Stimulated activated CD8-positive, alpha-beta memory T cell treated with anti-CD3 and anti-CD28 coated beads, Interleukin-12 subunit alpha, Interleukin-12 subunit beta, amount 100 ng/mL, for 4 hours (primary cell): ENCODE measurements at places on chromosomes 4 and X.

DNA sequence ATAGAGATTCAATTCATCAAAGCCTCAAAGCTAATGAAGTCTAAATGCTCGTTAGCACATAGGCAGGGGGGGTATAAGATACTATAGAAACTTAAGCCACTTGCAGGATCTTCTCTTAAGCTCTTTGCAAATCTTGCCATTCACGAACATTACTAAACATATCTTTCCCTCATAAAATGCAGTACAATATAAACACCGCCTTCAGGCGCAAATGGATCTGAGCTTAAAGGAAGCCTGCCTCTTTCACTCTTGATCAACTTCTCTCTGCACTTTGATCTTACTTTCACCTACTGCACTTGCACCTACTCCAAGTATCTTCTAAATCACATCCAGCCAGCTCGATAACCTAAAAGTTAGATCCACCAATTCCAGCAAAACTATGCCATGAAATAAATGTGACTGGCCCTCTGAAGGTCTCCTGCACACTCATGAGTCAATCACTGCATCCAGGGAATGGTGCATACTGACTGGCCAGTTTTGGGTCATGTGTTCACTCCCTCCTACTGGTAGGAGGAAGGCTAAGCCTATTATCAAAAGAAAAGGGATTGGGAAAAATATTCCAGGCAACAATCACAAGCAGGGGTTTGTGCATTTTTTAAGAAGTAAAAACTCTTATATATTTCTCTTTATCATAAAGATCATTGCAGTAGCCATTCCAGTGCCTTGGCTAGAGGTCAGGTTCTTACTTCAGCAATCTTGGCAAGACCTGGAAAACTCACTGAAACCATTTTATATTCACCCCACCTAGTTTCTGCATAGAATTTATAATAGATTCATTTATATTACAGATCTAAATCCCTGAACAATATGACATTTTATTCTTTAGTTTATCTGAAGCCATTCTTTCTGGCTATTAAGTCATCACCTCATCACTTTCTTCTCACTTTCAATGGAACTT lies 222.0 kb downstream of the PPP3CA start:
- DNase-seq, result no peak

GRCh38 chr4:48578132-48578968 lies 88.3 kb downstream of the ZAR1 start:
- no peak for DNase-seq

DNA sequence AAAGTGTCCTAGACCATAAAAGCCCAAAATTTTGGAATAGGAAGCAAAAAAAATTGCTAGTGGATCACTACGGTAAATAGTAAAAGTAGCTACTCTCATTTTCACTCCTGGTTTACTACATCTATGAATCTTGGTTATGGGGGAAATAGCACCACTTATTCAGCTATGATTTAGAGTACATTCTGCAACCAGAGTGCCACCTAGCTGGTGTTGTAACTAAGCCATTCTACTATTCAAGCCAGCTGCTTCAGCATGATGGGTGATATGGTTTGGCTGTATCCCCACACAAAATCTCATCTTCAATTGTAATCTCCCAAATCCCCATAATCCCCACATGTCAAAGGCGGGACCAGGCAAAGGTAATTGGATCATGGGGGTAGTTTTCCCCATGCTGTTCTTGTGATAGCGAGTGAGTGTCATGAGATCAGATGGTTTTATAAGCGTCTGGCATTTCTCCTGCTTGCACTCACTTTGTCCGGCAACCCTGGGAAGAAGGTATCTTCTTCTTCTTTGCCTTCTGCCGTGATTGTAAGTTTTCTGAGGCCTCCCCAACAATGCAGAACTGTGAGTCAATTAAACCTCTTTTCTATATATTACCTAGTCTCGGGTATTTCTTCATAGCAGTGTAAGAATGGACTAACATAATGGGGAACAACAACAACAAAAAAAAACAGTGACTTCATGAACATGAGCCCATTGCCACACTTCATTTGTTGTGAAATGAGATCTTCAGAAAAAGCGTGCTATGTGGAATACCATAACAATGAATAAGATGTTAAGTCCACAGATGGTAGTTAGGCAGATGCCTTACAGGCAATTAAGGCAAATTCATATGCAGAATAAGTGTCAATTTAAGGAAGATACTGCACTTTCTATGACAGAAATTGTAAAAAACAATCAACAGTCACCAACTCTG lies 280.1 kb downstream of the PABPC4L start:
- no peak for DNase-seq

DNA sequence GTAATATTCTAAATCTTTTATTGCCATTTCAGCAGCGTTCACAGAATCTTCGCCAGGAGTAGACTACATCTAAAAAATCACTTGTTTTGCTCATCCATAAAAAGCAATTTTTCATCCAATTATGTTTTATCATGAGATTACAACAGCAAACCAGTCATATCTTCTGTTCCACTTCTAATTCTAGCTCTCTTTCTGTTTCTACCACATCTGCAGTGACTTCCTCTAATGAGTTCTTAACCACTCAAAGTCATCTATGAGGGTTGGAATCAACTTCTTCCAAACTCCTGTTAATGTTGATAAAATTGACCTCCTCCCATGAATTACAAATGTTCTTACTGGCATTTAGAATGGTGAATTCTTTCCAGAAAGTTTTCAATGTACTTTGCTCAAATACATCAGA lies 174.4 kb upstream of the BRWD3 start:
- DNase-seq, result no peak

- no peak for DNase-seq
Measured at GRCh38 chr4:78167510-78167909, 110.4 kb downstream of the FRAS1 start.

GRCh38 chrX:103794119-103794518 lies 17.5 kb downstream of the PLP1 start:
- no peak for DNase-seq

GRCh38 chr4:145788755-145789154 lies 108.8 kb downstream of the C4orf51 start:
- DNase-seq, result no peak

GRCh38 chr4:67869580-67870190 lies 14.1 kb downstream of the TMPRSS11D start:
- DNase-seq, result no peak

GRCh38 chrX:5015451-5015850 lies 1213.2 kb downstream of the NLGN4X start:
- DNase-seq, result no peak

- DNase-seq, result no peak
Measured at GRCh38 chr4:105291925-105292324, 145.2 kb downstream of the TET2 start.

GRCh38 chr4:22435652-22436051 lies 80.2 kb downstream of the ADGRA3 start:
- DNase-seq, result no peak

DNA sequence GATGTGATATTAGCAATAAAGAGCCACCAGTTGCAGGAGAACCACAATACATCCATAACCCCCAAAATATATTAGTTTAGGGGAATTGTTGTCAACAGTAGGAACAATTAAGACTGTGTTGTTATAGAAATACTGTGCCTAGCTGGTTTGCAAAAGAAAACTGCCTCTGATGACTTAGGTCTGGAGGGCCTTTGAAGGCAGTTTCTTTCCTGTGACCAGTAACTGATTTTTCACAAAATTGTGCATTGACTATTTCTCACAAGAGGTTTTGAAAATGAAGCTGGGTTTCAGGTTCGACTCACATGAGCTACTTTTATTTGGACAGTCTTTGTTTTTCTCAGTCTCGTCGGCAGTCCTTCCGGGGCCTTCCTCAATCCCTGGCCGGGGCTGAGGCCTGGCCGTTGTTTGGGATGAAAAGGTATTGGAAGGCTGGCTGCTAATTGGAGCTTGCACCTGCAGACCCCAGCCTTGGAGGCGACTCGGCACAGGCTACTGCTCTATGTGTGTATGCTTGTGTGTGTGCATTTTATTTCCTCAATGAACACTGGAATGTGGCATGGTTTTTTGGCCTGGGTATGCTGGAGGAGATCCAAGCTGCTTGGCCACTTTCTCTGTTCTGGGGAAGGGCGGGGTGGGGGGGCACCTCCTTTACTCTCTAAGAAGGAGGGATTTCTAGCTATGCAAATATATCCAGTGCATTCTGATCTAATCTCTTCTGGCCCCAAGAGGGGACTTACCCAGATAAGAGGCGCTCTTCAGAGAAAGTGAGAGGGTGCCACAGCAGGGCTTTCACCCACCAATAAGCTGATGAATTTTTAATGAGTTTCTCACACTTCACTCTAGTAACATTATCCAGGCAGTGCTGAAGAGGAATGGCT lies 49.5 kb upstream of the LNX1 start:
- no peak for DNase-seq

- no peak for DNase-seq
Measured at GRCh38 chr4:40547789-40548132, 81.9 kb downstream of the RBM47 start.

- DNase-seq, result no peak
Measured at GRCh38 chr4:96379524-96379923, 539.6 kb downstream of the PDHA2 start.

- DNase-seq, result no peak
Measured at GRCh38 chrX:141947350-141947749, 43.7 kb downstream of the MAGEC1 start.

DNA sequence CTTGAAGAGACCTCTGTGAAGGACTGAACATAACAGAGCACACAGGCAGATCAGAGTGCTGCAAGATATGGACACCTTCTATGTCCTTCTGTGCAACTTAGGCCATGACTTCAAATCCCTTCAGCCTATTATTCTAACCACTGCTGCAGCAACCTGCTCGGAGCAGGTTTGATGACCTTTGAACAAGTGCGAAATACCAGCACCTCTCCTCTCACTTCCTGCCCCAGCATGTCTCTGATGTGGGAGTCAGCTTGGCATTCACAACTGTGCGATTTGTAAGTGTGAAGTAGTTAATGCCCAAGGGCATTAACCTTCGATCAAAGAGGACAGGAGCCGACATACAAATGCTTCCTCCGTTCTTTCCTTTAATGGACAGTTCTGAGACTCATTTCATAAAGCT lies 1.6 kb upstream of the EXOC1 start:
- DNase-seq, result no peak

- DNase-seq, result no peak
Measured at GRCh38 chrX:274904-275475, 6.2 kb upstream of the PLCXD1 start.

DNA sequence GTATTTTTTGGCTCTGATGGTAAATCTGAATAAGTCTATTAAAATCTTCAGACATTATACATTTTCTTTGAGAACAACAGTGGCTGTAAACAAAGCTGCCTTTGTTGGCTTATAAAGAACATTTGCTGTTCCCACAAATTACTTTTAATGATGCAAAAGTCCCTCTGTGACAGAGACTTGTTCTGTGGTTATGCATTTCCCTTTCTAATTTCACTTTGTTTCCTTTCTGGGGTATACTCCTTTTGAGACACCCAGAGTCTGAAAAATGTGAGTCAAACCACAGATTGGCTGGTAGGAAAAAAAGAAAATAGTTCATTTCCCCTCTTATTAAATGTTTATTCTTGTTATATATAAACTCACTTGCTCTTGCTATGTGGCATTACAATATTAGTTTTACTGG lies 402.4 kb downstream of the PACRGL start:
- no peak for DNase-seq

- DNase-seq, result no peak
Measured at GRCh38 chr4:10066670-10067651, 45.7 kb upstream of the SLC2A9 start.

GRCh38 chrX:6968231-6968630 lies 179.3 kb upstream of the STS start:
- DNase-seq, result no peak

GRCh38 chrX:136866337-136867095 lies 14.0 kb downstream of the RBMX start:
- no peak for DNase-seq

DNA sequence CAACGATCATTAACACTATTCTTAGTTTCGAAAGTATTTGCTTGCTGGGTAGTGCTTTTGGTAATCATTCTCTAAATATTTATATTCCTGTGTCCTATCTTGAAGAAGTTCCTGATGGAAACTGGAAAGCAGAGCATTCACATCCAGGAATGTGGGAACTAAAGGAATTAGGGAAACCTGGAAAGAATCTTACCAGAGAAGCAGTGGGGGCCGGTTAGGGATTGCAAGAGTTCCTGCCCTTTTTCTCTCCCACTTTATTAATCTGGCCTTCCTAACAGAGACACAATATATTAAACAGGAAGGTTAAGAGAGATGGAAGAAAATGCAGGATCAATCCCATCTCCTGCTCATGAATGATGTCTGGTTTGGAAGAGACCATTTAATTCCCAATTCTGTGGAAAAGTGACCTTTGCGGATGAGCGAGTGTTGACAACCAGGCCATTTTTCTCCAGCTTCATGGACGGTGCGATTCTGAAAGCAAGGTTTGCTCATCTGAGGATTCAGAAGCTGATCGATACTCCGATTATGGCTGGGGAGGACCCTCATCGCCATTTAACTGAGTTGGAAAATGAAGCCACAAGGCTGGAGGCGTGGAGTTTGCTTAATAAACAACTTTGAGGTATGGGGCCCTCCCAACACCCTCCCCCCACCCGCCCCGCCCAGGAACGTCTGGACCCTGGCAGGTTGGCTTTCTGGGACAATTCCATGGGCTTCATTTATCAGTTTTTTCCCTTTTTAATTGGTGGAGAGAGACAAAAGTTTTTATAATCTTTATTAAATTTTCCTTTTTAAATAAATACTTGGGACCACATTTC lies 52.3 kb downstream of the C4orf51 start:
- DNase-seq, result no peak

DNA sequence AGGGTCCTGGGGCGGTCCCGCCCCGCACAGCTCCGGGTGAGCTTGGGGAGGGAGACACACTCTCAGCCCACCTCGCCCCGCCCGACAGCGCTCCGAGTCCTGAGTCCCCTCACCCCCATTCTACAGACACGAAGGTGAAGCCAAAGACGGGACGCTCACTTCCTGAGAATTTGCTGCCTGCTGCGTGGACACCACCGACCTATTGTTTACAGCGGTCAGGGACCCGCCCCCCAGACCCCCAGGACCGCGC lies 796 bp upstream of the ZNF141 start:
- no peak for DNase-seq

DNA sequence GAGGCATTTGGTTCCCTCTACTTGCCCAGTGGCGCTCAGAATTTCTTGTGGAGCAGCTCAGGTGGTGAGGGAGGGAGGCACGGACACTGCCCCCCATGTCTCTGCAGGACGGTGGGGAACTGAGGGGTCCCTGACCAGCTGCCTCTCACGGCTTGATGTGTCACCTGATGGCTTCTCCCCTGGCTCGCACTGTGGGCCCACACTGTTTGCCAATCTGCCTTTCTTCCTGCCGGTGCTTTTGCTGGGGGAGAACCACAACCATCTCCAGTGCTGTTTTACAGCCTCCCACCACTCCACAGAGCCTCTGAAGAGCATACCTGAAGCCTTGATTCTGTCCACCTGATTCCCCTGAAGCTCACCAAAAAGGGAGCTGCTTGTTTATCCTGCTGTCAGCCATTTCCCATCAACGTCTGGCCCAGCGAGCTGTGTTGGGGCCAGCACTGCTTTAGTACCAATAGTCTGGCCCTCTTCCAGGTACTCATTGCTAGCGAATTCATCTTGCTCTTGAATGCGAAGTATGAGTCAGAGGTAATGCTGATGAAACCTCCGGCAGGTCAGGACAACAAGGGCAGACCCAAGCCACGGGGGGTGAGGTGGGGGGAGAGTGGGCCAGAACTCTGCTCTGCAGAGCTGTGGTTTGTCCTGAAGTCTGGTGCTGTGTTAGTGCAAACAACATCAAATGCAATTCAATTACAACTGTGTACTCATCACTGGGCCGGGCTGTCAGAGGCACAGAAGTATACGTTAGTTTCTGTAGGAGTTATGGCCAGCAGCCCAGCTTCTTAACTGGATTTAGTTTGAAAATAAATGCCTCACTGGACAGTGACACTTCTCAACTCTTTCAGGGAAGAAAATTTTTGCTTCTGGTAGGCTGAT lies 208.3 kb upstream of the JADE1 start:
- DNase-seq, result no peak
